ENCODE measurements at places on chromosomes 2 and 18. TPM values are rescaled to one million over a fixed set of nuclear protein-coding genes. Genes with fewer than 3 reads are reported as not detected.

DNA sequence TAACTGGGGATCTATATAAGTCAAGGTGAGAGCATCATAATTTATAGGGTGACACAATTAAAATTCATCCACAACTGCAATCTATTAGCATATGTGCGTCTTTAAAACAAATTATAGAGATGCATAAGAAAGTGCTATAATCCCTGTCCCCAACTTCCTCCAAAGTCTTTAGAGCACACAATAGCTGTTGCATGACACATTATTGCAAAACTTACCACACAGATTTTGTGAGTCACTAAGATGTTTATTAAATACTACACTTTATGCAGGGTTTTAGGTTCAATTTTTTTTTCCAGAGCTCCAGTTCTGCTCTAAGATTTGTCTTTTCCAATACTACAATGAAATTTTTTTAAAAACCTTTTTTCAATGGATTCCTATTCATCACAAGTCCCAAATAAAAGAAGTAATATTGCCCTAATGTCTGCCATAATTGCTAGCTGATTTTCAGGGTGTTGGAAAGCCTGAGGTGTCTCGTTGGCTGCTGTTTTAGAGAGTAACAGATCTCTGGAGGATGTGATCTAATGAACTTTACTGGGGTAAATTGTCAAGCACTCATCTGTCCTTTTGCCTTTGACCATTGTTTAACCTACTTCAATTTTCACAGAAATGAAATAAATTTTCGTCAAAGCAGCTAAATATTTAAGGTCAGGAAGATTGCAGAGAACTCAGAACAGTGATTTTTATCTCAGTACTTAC is 250.5 kb upstream of the NETO1 start:
- peak; percentile 55 for DNase-seq

- peak; percentile 28 for DNase-seq
Observed at GRCh38 chr2:118089139-118089800, 999 bp downstream of the INSIG2 start.

- no peak for DNase-seq
Observed at GRCh38 chr18:6950641-6951040, 167.0 kb downstream of the LAMA1 start.

- no peak for DNase-seq
Observed at GRCh38 chr2:1478311-1479305, 65.3 kb downstream of the TPO start.

DNA sequence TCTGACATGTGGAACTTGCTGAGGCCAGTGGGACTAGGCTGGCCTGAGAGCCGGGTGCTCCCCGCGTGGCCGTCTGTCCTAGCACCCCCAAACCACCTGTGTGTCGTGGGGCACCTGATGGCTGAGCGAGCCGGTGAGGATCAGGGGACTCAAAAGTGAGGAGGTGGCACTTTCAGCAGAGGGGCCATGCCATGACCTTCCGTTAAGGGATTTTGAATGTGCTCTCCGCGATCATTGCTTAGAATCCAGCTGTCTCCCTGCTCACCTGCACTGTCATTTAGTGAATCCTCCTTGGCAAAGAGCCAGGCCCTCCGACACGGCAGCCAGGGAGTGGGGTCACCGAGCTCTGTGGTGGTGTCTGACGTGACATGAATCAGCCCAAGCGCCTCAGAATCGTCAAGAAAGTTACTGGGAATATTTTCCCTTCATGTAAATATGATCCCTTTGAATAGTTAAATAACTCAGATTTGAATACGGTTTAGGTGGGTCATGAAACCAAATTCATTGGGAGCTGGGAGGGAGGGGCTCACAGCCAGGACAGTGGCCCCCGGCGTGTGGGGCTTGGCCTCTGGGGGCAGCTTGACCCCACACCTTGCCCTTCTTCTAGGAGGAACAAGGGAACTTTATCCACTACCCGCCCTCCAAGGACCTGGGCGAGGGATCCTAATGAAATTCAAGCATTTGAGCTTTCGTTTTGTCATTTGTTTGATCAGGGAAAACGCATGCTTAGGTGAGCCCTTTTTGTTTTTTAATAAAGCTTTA is 9.5 kb downstream of the NFATC1 start:
- DNase-seq, result no peak

DNA sequence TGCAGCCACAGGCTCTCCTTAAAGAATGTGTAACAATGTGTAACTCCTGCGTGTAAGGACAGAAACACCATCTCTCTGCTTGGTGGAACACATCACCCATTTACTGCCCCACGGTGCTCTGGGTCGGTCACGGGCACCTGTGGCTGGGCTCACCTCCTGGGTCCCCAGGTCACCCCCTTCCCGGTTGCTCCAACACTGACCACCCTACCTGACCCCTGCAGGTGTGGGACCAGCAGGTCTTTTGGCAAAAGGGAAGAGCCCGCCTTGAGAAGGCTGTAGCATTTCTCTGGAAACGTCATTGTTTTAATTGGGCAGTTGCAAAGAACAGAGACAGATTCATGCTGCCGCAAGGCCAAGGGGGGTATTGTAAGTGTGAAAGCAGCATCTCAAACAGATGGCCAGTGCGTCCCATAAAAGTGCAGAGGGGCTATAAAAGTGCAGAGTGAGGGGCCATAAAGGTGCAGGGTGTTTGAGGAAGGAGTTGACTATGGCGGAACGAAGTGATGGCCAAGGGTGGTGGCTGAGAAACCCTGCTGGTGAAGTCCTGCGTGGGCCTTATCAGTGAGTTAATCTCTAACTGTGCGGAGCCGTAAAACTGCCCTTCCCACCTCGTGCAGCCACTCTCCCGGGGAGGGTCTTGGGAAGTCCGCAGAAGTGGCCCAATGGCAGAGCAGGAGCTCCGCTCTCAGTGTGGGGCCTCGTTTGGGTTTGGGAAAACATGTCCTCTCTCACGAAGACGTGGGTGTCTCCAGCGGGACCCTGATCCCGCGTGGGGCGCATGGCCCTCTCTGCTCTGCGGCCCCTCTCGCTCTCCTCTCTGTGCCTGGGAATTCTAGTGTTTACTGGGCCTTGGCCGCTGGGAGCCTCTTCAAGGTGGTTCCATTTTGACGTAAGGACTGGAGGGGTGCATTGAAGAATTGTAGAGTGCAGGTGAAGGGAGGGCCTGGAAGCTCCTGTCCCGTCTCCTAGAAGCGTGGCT is 13.7 kb upstream of the NEU4 start:
- no peak for DNase-seq

DNA sequence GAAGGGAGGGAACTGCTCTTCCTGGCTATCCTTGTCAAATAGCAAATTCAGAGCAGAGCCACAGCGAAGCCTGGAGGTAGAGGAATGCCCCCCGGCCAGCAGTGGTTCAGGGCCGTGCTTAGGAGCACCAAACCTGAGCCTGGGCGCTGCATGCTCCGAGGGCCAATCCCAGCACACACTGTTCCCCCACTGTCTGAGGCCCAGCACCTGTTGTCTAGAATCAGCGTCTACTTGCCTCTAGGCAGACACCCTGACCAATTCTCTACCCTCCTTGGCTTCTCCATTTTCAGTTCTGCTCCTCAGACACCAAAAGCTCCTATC is 177.6 kb upstream of the PKDCC start:
- no peak for DNase-seq

DNA sequence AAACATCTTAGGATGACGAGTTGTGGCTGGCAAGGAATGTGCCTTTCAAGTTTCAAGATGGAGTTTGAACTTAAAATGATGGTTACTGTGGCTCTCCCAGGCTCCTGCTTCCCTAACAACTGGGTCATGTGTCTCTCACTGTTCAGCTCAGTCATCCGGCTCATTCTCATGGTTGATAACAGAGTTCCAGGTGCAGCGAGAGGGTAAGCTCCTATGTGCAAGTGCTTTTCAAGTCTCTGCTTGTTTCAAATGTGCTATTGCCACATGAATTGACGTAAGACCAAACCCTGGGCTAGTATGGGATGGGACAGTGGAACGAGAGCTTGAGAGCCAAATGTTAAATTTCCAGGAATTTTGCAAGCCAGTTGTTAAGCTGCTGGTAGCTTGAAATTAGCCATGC is 19.5 kb upstream of the PUM2 start:
- DNase-seq, result no peak

DNA sequence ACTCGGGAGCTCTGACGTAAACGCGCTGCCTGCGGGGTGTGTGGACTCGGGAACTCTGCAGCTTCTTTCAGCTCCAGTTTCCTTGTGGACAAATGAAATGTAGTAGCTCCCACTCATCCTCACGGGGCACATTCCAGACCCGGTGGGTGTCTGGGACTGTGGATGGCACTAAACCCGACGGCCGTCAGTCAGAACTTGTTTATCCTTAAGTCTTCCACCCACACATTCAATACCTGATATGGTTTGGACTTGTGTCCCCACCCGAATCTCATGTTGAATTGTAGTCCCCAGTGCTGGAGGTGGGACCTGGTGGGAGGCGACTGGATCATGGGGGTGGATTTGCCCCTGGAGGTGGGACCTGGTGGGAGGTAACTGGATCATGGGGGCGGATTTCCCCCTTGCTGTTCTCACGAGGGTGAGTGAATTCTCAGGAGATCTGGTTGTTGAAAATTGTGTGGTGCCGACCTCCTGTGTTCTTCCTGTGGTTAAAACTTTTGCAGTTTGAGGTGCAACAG is 81.2 kb upstream of the SNTG2 start:
- no peak for DNase-seq

DNA sequence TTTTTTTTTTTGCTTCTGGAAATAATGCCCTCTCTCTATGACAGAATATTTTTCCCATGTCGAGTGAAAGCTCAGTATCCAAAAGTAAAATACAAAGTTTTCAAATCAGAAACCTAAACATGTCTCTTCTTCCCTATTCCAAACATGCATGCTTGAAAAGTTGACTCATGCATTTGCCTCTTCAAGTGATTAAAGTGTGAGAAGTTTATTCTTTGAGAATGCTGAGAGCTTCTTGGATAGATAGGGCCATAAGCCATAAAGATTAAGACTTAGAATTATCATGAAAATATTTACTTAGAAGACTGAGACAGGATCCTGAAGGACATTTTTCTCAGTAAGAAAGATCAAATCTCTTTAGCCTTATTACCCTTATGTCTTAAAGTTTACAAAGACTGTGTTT is 98.6 kb upstream of the EPB41L5 start:
- DNase-seq, result no peak

GRCh38 chr2:233260661-233261060 is 9.2 kb downstream of the ATG16L1 start:
- DNase-seq, result no peak

DNA sequence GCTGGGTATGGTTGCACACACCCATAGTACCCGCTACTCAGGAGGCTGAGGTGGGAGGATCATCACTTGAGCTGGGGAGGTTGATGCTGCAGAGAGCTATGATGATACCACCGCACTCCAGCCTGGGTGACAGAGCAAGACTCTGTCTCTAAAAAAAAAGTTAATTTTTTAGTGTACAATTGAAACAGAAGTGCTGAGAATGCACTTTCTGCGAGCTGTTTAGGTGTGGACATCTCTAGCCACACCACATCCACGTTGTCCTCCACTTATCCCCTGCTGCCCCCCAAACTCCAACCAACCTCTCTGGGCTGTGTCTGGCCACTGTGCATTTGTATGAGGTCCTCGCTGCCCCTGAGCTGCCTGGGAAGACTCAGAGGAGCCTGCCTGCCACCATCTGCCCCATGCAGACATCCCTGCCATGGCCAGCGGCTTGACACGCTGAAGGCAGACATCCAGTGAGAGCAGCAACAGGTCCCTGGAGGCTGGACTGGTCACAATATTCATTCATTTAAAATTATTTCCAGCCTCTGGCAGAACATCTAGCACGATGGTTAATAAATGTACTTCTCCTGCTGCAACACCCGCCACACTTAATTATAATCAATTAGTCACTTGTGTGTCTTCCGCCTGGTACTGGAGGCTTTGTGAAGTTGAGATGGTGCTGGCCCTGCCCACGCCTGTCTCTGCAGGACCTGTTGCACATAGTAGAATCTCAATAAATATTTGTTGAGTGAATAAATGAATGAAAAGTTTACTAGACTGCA is 3.7 kb upstream of the AFF3 start:
- DNase-seq, result no peak

DNA sequence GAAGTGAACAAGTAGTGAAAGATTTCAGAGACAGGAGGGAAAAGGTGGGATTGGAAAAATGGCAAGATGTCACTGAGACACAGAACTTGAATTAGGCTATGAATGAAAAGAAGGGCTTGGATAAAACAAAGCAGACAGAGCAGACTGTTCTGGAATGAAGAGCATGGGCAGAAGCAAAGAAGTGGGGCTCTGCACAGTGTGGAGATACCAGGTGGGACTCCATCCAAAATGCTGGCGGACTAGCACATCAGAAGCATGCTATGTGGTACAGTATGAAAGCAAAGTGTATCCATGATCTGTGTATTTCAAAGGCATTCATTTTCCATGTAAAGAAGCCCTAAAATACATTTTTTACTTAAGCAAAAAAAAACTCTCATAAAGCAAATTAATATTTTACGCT is 410.8 kb upstream of the LYPD1 start:
- no peak for DNase-seq

GRCh38 chr18:57819671-57820460 is 16.8 kb upstream of the ATP8B1 start:
- peak; percentile 74 for DNase-seq

GRCh38 chr18:23614413-23614812 is 28.1 kb upstream of the NPC1 start:
- no peak for DNase-seq

- no peak for DNase-seq
Observed at GRCh38 chr2:197883354-197884032, 79.1 kb downstream of the PLCL1 start.

DNA sequence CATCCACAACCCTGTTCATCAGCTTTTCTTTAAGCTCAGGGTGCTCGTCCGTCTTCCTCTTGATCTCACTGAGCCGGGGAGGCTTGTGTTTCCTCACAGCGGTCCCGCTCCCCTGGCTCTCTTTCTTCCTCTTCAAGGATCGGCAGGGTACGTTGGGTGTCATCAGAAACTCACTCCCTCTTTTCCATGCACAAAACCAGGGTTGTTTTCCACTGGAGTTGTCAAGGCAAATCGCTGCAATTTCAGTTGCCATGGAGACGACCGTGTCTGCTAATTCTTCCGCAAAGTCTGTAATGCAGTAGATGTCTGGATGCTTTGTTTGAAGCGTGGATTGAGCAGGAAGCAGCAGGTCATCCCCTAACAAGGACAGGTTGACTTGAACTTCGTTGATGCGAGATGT is 146.4 kb downstream of the DAW1 start:
- DNase-seq, result no peak

DNA sequence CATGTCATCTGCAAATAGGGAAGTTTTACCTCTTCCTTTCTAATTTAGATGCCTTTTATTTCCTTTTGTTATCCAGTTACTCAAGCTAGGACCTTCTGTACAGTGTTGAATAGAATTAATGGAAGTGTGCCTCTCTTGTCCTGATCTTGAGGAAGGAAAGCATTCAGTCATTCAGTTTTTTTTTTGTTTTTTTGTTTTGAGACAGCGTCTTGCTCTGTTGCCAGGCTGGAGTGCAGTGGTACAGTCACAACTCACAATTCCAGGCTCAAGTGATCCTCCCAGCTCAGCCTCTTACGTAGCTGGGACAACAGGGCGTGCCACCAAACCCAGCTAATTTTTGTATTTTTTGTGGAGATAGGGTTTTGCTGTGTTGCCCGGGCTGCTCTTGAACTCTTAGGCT is 203.9 kb upstream of the ALPP start:
- no peak for DNase-seq

GRCh38 chr2:181680055-181680936 is at the start of gene NEUROD1:
NEUROD1 (minus strand) TSS chr2:181680517; CDS start chr2:181678860, 1,657 bp downstream.
- DNase-seq, result no peak

Gene CCDC74A
- total RNA-seq, result 3.4 TPM

Gene XDH
- total RNA-seq, result 5.7 TPM

Gene CCDC68
- 2.9 TPM for total RNA-seq

Gene RAB27B
- total RNA-seq, result 12.7 TPM

Gene STK17B
- 10.8 TPM for total RNA-seq

Gene DAPL1
- total RNA-seq, result not detected

Gene AKAIN1
- total RNA-seq, result not detected

Gene SKA1
- total RNA-seq, result 18.3 TPM

Gene GALNT13
- total RNA-seq, result 3.6 TPM

Gene GNAL
- total RNA-seq, result 3.3 TPM

Gene CYP1B1
- 36.3 TPM for total RNA-seq
